ENCODE measurements at places on chromosomes 12 and 14. TPM values are rescaled to one million over a fixed set of nuclear protein-coding genes. Genes with fewer than 3 reads are reported as not detected.

Gene RHEBL1
- total RNA-seq: not detected

Gene FOXG1
- not detected for total RNA-seq

Gene DLGAP5
- 7.7 TPM for total RNA-seq

GRCh38 chr12:82326905-82327503 is 31.2 kb downstream of the CCDC59 start:
- peak; percentile 40 for DNase-seq

GRCh38 chr12:119322301-119322723 is 12.2 kb upstream of the CCDC60 start:
- no peak for DNase-seq

- DNase-seq: no peak
Observed at GRCh38 chr14:38044710-38045109, 163.0 kb upstream of the SSTR1 start.

DNA sequence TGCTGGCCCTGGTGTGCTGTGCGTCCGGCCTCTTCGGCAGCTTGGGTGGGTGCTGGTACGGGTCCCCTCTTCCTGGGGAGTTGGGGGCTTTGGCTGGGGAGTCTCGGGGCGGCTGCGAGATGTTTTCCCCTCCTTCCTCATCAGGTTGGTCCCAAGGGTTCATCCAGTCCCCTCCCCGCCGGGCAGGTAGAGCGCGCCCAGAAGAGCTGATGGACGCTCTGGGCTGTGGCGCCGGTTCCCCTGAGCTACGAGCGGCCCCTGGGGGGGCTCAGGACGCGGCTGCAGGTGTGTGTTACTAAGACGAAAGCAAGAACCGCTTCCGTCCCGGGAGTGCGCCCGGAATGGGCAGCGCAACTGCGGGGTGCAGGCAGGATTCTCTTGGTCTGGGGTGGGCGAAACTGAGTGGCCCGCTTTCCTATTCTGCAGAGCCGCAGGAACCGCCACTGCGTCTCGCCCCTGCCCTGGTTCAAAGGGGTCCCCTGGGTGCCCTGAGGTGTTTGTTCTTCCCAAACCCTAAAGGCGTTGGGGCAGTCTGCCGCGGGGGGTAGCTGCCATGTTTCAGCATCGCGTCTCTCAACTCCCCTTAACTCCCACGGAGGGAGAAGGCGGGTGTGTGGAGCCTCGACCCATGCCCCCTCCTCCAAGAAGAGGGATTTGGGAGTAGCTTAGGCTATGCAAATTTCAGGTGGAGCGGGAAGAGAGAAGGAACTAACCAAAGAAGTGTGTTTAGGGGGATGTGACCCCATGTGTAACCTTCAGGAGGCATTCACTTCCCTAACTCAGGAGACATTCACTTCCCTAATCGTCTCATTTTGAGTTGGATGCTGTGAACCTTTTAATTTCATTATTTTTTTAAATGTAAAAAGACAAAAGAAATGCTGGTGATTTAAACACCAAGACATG is 1.2 kb downstream of the SLC24A4 start:
- no peak for DNase-seq

DNA sequence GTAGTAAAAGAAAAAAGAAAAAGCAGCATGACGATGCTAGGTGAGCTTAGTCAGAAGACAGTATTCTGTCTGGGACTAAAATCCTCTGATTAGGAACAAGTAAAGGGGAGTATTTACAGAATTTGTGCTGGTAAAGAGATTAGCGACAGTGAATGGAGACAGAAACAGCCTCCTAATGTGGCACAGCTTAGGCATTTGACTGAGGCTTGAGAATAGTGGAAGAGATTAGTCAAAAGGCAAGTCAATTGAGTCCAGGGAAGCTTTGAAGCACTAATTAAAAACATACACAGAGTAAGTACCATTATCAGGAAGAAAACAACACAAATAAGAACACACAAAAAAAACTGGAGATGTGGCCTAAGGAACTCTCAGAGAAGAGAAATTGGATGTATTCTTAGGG is 131.9 kb upstream of the CLEC14A start:
- no peak for DNase-seq

GRCh38 chr14:91897106-91897701 is 29.9 kb upstream of the TC2N start:
- peak; percentile 78 for DNase-seq

Measured in stomach (tissue), 19 donors.